ENCODE measurements at places on chromosomes 1 and 21. TPM values are rescaled to one million over a fixed set of nuclear protein-coding genes. Genes with fewer than 3 reads are reported as not detected.

GRCh38 chr1:58762806-58763205 is 21.0 kb downstream of the JUN start:
- H3K4me1 ChIP-seq = no peaks in the 10 kb centered on the region
- H3K36me3 ChIP-seq = no peaks in the 10 kb centered on the region
- no peaks in the 10 kb centered on the region for H3K27me3 ChIP-seq

- H3K27ac ChIP-seq = no peak overlapping the region
- no peak overlapping the region for H3K4me3 ChIP-seq
- H3K27me3 ChIP-seq = no peaks in the 10 kb centered on the region
- DNase-seq = no peak
These were observed 43.2 kb upstream of the LYPLAL1 start for GRCh38 chr1:219130366-219130935.

- DNase-seq = no peak
- H3K36me3 ChIP-seq = no peaks in the 10 kb centered on the region
- H3K4me1 ChIP-seq = no peaks in the 10 kb centered on the region
These were observed 71.5 kb downstream of the CLCA4 start for GRCh38 chr1:86618358-86618757.

DNA sequence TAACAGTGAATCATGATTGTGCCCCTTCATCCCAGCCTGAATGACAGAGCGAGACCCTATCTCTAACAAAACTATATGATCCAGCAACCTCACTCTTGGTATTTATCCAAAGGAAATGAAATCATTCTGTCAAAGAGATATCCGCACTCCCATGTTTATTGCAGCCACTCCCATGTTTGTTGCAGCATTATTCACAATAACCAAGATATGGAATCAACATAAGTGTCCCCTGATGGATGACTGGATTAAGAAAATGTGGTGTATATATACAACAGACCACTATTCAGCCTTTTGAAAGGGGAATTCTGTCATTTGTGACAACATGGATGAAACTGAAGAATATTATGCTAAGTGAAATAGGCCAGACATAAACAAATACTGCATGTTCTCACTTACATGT is 44.4 kb downstream of the TRMT1L start:
- no peaks in the 10 kb centered on the region for H3K4me1 ChIP-seq
- DNase-seq = no peak
- H3K36me3 ChIP-seq = no peaks in the 10 kb centered on the region
- H3K27me3 ChIP-seq = no peaks in the 10 kb centered on the region
- H3K27ac ChIP-seq = no peak overlapping the region
- H3K4me3 ChIP-seq = no peak overlapping the region

- H3K27ac ChIP-seq = no peak overlapping the region
- H3K4me3 ChIP-seq = no peak overlapping the region
These were observed 18.9 kb downstream of the ARHGEF16 start for GRCh38 chr1:3473381-3473844.

- DNase-seq = no peak
- no peaks in the 10 kb centered on the region for H3K4me1 ChIP-seq
- H3K4me3 ChIP-seq = no peak overlapping the region
- H3K36me3 ChIP-seq = no peaks in the 10 kb centered on the region
- H3K27ac ChIP-seq = no peak overlapping the region
These were observed 258.4 kb upstream of the CSF3R start for GRCh38 chr1:36741066-36741465.

HSF2BP gene
- not detected for total RNA-seq

All from aorta (tissue), 5 donors.